Bronchial epithelial cell (primary cell): ENCODE measurements at places on chromosomes 5 and 9.
A peak's percentile ranks its signal among the peaks of the same experiment; 100 is the strongest.

- DNase-seq, result no peak
These were observed 77.3 kb upstream of the RPS23 start for GRCh38 chr5:82355496-82355895.

DNA sequence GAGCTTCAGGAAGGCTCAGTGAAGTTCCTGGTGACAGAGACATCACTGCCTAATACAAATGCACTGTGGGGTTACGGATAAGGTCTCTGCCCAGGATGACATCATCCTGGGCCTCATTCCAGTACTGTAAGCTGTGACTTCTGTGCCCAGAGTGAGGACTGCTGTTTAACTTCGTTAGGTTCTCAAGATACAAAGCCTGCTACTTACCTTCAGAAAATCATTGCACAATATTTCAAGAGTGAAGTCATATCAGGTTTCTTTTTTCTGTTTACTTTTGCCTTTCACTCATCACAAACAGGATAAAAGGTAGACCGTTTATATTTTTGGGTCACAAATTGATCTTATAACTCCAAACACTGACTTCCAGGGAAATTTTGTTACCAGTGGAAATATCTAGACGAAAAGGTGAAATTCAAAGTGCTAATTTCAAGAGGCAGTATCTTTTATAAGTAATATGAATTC, 241.2 kb downstream of the PIK3R1 start:
- DNase-seq, result peak; percentile 91

DNA sequence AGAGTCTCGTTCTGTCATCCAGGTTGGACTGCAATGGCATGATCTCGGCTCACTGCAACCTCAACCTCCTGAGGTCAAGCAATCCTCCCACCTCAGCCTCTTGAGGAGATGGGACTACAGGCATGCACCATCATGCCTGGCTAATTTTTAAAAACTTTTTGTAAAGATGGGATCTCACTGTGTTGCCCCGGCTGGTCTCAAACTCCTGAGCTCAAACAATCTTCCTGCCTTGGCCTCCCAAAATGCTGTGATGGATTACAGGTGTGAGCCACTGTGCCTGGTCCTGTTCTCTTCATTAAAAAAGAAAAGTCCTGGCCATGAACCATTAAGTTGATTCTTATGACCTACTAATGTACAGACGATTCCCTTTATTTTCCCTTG, 54.7 kb downstream of the ERAP1 start:
- no peak for DNase-seq

DNA sequence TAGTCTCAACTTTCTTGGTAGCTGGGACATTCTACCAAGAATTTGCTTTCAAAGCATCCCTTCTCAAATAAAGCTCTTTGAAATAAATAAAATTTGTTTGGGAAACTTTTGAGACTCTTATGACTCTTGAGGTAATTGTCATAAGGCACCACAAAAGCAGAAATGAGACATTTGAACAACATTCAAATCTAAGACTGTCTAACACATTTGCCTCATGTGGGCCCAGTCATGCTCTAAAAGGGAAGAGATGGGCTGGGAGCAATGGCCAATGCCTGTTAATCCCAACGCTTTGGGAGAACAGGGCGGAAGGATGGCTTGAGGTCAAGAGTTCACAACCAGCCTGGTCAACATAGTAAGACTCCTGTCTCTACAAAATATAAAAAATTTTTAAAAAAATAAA, 26.4 kb downstream of the SLC31A2 start:
- no peak for DNase-seq

DNA sequence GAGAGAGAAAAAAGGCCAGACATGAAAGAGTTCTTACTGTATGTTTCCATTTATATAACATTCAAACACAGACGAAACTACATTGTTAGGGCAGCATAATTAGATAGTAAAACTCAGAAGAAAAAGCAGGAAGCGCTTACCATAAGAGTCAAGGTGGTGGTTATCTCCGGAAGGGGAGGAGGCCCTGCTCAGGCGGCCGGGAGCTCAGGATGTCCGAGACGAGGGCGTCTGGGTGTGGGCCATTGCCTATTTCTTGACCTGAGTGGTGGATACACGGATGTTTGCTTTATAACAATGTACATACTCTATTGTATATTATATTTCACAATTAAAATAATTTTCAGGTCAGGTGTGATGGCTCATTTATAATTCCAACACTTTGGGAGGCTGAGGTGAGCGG, 80.9 kb upstream of the COL5A1 start:
- DNase-seq, result no peak

DNA sequence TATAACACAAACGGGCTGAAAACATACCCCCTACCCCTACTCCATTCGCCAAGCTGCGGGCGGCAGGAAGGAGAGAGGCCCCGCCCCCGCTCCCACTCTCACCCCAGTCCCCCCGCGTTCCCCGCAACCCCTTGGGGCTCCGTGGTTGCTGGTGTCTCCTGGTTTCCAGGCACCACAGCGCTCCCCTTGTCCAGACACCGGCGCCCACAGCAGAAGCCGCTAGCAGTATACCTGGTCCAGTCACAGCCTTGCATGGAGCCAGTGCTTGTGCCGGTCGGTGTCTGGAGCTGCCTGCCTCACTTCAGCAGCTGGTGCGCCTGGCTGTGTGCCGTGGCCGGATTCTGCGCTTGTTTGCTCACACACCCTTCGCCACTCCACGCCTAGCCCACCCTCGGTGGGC, 240.5 kb upstream of the DAB2 start:
- no peak for DNase-seq

- no peak for DNase-seq
These were observed 39.8 kb upstream of the NEK6 start for GRCh38 chr9:124217836-124218437.

DNA sequence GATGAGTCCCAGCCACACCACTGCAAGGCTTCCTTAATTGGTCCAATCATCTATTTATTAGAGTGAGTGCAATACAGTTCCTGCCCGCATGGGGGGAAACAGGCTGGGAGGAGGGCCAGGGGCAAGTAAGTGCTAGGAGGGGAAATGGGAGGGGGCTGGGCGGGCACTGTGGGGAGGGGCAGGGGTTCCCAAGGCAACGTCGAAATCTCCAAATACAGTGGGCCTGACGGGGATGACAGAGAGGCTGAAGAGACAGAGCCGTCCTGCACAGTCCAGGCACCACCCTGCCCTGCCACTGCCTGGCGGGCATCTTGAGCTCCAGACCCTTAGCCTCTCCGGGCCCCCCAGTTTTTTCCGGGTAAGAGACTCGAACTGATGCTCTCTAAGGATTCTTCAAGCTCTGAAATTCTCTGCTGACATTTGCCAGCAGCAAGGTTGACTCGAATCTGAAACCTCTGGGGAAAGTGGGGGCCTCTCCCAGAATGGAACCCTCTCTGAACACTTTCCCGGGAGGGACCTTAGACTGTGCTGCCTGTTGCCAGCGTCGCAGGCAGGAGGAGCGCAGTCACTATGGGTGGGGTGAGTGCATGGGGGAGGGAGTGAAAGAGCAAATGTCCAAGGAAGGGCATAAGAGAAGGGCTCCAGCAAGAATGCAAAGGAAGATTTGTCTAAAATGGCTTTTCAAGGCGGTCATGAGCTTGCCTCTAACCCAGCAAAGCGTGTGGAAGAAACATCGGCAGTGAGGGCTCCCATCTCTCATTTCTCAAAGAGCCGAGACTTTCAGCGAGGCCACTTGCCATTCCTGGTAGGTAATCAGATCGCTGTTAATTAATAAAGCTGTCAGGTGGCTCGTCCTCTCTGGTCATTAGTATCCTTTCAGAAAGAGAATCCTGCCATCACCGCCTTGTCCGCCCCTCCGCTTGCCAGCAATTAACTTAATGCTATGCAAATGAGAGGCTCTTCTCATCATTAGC, 99.0 kb downstream of the GTF3C4 start:
- peak; percentile 15 for DNase-seq

GRCh38 chr5:335740-336038, 14.2 kb downstream of the AHRR start:
- DNase-seq, result no peak

- DNase-seq, result no peak
These were observed 1.6 kb downstream of the PLK2 start for GRCh38 chr5:58458141-58458742.

GRCh38 chr5:142994218-142994617, 224.0 kb downstream of the ARHGAP26 start:
- no peak for DNase-seq

DNA sequence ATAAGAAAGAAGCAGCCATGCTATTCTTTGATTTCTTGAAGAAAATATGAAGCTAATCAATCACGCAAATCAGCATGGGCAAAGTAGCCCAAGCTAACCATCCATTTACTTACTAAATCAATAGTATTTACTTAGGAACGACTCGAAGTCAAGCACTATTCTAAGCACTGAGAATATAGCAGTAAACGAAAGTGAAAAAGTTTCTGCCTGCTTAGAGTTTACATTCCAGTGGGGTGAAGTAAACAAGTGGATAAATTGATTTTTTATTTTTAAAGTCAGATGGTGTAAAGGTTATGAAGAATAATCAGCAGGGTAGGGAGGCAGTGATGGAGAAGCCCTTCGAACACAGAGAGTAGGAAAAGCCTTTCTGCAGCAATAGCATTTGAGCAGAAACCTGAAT, 5.5 kb downstream of the TSTD2 start:
- DNase-seq, result no peak

DNA sequence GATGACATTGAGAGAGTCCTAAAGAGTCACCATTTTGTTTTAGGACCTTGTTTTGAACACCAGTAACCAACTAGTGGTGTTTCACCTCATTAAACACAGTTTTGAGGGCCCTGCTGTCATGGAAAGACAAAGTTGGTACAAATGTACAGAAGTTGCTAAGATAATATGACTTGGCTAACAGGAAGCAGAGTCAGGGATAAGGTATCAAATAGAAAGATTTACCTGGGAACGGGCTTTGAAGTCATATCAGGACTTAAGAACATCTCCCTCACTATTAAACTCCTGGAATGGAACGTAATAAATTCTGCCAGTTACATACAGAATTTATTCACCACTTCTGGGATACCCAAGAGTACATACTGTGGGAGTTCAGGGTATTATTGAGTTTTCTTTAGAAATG, 115.6 kb downstream of the SNCAIP start:
- DNase-seq, result no peak

- no peak for DNase-seq
These were observed 254.2 kb upstream of the PANK3 start for GRCh38 chr5:168833383-168833782.

DNA sequence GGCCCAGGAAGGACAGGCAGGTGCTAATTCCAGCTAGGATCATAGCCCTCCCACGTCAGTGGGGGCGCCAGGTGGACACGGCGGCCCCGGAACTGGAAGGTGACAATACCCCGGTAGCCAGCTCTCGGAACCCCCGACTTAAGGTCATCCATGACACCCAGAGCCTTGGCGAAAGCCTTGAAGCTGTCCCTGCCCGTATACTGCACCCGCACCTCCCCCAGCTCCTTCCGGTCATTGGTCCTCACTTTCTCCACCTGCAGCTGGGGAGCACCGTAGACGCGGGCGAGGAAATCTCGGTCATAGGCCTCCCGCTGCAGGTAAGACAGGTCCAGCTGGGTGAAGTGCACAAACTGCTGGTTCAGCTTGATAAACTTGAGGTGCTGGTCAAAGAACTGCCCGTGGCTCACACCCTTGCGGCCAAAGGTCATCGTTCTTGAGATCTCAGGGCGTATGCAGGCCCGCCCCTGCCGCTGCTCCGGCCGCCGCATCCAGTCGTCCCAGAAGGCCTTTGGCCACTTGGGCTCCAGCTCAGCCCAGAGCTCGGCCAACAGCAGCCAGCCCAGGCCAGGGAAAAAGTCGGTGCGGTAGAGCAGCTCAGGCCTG, 10.9 kb downstream of the MGAT1 start:
- DNase-seq, result no peak

- DNase-seq, result no peak
These were observed 224.7 kb downstream of the NFIB start for GRCh38 chr9:14089051-14089803.

GRCh38 chr9:113390192-113390960, 10.7 kb downstream of the ALAD start:
- DNase-seq, result no peak

- DNase-seq, result no peak
These were observed 14.0 kb downstream of the OR13J1 start for GRCh38 chr9:35856206-35856605.

DNA sequence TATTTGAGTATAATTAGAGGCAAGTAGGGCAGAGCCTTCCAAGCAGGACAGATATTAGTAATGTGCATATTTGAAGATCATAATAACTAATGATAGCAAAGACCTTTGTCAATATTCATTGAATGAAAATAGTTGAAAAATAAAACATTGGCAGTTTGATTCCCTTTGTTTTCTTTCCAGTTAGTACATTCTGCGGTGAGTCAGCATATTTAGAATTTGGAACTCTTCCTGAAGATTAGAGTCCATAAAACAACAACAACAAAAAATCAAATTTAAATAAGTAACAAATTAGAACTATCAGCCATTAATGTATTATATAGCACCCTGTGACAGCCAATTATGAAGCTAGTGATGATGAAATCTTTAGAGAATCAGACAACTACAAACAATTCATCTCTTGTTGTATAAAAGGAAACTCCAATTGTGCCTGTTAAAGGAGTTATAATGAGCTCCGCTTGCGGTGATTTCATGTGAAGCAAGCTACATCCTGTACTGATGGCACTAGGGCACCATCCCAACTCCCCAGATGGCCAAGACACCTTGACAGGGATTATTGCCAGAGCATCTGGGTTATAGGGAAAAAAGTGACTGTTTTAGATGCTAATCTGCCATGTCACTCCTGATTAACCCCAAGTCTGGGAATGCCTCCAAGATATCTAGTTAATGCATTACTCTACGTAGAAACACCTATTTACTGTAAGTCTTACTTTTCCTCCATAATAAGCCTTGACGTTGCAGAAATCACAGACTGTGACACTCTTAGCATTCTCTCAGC, 6.8 kb downstream of the IFNA8 start:
- DNase-seq, result no peak

- DNase-seq, result peak; percentile 95
These were observed 4.4 kb upstream of the SSBP2 start for GRCh38 chr5:81755320-81755719.

GRCh38 chr9:97623946-97624345, 9.2 kb downstream of the TSTD2 start:
- DNase-seq, result no peak

DNA sequence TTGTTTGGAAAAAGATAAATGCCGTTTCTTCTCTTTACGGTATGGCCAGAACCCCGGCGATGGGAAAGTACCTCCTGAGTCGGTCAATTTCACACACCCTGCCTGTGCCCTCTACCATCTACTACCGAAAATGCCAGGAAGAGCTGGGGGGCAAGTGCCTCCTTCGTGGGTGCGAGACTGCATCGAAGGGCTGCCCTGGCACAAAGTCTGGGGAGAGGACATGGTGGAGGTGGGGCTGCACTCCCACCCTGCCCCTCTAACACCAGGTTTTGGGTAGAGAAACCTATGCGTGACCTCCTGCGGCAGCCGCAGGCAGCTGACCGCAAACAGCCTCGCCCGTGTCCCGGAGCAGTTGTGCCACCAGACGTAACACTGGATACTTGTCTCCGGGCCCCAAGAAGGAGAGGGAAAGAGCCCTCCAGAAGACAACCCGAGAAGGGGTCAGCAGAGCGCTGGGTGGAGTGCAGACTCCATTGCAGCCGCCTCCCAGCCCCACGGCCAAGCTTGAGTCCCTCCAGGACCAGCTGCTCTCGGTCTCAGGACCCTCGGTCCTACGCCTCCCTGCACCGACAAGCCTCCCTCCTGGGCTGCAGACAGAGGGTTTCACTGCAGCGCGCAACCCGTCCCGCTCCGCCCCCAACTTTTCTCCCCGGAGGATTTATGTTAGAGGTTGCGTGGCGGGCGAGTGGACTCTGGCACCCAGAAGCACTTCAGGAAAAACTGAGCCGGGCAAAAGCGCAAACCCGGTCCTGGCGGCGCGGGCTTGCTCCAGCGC, 823 bp upstream of the PRDM6 start:
- DNase-seq, result no peak

GRCh38 chr9:134131471-134132207, 4.2 kb upstream of the WDR5 start:
- no peak for DNase-seq
